ENCODE measurements at places on chromosomes 1 and 21.

GRCh38 chr1:37795340-37796125, 1.9 kb downstream of the MANEAL start:
- no peak for DNase-seq

DNA sequence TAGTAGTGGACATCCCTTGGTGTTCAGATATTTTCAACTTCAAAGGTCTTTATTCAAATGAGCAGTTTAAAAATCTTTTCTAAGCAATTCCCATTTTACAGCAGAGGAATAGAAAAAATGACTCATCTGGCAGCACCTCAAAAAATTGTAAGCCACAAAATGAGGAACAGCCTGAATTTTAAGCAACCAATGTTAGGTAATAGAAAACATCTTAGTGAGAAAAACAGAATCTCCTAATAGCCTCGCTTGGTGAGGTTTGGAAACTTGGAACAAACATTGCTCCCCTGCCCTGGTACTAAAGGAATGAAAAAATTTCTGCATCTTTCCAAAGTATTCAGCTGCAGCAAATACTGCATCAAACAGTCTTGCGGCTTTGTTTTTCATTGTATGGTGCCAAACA, 264.4 kb downstream of the NTNG1 start:
- DNase-seq: no peak

DNA sequence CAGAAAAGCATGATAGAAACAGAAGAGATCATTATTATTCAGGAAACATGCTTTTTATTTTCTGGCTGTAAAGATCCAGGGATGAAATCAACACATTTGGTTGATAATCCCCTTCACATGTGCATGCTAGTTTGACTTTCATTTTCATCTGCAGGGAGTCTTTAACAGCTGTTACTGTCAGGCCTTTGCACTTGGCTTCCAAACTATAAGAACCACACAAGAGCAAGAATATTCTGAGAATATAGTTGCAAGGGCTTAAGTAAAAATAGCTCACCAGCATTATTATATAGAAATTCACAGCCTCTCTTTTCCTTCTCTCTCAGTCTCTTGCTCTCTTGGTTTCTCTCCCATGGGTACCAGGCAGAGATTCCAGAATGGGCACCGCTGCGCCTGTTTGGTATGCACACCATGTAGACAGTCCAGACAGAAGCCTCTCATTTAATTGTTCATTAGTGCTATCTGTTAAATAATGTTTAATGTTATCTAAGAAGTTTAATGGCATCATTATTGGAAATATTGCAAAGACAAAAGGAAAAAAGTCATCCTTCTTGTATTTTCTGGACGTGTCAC, 622.3 kb upstream of the PLXNA2 start:
- no peak for DNase-seq

GRCh38 chr1:185318431-185319138, 1.5 kb upstream of the IVNS1ABP start:
- DNase-seq: no peak

DNA sequence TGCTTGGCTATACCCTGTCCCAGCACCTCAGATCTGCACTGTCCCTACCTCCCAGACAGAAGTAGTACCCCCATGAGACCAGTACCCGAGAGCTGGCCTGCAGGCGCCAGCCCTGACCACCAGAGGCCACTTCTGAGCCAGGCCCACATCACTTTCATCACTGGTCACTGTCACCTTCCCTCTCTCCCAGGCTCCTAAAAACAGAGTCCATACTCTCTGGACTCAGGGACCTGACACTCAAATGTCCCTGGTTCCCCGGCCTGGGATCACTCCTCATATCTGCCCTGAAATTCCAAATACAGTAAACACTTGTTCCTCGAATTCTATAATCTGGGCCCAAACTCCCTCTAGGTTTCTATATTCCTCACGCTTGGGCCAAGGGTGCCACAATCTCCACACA, 18.7 kb downstream of the TMEM53 start:
- no peak for DNase-seq

DNA sequence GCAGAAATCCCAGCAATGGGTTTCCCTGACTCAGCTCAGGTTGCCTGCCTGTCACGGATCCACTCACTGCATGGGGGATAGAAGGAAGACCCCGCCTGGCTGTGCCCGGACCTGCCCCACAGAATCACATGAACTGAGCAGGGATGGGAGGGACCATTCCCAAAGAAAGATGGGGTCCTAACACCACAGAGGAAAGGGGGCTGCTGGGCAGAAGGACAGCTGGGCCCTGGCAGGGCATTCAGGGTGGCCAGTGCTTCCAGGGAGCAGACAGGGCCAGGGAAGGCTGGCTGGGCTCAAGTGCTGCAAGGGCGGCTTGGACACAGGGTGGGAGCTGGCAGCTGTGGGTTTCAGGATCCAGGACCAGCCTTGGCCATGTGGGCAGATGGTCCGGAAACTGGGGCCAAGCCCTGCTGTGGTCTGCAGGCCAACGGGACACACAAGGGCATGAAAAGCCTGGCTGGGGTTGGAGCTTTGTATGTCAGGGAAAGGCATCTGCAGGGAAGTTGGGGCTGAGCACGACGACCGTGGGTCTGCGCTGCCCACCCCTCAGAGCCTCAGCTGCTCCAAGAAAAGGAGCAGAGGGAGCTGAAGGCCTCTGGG, 723.9 kb downstream of the PTPRU start:
- no peak for DNase-seq

DNA sequence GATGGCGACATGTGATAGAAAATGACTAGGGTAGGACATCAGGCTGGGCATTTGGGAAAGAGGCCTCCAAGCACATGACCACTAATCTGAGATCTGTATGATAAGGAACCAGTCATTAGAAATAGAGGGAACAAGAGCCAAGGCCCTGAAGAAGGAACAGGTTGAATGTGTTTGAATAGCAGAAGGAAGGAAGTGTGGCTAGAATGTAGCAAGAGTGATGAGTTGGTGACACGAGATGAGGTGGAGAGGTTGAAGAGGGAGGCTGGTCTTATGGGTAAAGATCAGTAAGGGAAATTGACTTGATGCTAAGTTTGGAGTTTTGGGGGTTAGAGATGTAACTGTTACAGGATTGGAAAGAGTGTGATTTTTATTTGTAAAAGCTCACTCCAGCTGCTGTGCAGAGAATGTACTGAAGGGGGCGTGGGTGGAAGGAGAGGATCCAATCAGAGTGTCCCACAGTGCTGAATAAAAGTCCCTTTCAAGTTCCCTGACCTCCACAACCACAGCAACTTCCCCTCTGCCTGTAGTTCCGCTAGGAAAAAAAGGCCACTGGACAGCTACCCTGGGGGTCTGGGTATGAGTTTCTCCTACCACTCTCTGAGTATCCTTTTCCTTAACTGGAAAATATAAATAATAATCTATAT, 295.0 kb downstream of the OMA1 start:
- no peak for DNase-seq

DNA sequence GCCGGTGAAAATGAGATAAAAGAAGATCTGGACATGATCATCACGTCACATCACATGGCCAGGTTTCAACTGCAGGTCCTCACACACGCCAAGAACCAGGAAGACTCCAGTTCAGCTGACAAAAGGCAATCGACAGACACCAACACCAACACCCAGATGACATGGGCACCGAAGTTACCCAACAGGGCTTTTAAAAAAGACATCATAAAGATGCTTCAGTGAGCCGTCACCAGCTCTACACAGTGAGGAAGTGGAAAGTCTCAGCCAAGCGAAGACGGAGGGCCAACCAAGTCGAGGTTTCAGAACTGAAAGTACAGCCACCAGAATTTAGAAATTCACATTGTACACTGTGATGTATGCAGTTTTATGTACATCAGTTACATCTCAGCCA, 154.3 kb upstream of the COL6A1 start:
- no peak for DNase-seq

GRCh38 chr1:180435566-180435965, 66.8 kb downstream of the ACBD6 start:
- no peak for DNase-seq
